Activated T-cell treated with anti-CD3 and anti-CD28 coated beads for 48 hours (primary cell): ENCODE measurements at places on chromosomes 11 and 22.

GRCh38 chr11:35043936-35044335 lies 95.0 kb upstream of the CD44 start:
- no peak for DNase-seq

- DNase-seq: no peak
Observed at GRCh38 chr11:64660706-64661105, 62.3 kb downstream of the NRXN2 start.

DNA sequence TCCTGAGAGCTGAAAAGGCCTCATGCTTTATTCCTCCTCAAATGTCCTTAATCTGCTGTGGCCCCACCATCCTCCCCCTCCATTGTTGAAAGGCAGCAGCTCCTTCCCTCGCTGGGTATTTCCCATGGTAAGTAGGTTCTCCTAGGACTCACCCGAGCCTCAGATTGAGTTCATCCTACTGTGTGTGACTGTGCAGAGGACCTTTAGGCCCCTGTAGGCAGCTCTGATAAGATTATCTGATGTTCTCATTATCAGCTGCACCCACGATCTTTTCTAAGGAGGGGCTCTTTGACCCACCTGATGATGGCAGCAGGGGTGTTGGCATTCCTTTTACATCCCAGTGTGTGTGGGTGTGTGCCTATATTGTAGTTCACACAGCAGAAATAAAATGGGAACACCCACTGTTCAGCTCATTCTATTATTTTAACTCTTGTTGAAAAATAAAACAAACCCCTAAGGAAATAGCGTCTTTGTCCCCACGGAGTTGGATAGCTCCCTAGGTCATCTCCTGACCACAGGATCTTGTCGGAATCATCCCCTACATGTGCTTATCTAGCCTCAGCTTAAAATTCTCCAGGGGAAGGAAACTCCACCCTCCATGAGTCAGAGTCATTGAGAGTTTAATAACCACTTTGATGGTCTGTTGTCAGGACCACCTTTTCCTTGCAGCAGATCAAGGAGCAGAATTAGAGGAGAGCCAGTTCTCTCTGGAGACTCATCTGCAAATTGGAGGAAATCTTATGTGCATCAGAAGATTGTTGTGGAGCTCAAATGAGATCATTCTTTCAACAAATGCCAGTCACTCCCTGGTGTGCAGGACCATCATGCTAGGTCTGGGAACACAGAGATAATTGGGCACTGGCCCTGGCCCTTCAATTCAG lies 19.3 kb downstream of the ENDOD1 start:
- no peak for DNase-seq

DNA sequence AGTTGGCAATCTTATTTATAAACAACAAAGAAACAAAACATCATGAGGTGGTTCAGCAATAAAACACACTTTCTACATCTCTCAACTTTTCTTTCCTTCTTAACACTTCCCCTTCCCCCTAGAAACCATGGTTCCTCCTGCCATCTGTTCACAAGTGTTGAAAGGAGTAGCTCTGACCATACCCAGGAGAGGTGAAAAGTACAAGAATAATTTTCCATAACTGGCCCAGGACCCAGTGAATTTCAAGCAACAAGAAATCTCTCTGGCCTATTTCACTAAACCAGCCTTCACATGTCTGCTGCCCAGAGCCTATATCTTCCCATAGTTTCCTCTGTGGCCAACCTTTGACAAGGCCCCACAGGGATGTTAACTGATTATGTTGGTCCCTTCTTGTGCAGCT lies 98.2 kb upstream of the CEP126 start:
- no peak for DNase-seq

DNA sequence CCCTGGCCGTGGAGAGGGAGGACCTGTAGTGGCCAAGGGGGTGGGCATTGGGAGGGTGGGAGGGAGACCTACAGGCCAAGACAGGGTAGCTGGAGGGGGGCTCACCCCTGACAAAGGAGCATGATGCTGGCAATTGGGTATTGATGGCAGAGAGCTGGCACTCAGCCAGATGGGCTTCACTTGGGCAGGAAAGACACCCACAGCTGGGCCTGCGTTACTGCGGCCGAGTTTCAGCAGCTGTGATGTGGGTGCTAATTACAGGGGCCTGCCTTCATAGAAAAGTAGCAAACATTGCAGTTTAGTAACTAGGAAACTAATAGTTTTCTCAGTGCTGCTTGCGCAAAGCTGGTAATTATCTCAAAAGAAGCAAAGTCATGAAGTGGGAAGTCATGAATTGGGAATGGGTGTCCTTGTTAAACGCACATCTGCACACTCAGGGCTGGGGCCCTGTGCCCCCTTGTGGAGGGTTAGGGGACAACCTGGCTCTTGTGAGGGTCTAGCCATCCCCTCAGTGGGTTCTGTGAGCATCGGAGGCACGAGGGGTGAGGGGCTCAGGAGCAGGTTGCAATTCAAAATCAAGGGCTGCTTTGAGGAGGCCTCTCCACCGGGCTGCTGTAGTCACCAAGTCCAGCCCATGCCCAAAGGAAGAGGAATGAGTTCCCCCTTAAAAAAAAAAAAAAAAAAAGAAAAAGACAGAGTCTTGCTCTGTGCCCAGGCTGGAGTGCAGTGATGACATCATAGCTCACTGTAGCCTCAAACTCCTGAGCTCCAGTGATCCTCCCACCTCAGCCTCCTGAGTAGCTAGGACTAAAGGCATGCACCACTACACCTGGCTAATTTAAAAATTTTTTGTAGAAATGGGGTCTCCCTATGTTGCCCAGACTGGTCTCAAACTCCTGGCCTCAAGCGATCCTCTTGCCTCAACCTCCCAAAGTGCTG lies 24.4 kb upstream of the TXNRD2 start:
- no peak for DNase-seq

DNA sequence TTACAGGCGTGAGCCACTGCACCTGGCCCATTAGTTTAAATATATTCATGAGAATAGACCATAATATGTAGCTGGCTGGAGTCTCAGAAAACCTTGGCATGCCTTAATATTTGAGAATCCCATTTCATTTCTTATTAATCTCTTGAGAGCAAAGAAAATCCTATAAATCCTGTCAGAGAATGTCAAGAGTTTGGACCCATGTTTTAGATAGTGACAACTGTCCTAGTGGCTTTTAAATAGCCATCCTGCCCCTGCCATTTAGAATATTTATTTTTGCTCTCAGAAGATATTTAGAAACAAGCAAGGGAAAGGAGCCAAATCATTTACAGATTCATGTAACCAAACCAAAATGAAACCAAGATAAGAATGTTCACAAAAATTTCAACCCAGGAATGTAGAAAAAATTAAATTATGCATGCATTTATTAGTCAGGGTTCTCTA lies 107.2 kb downstream of the SWAP70 start:
- no peak for DNase-seq

GRCh38 chr11:2807801-2808241 lies 77.8 kb downstream of the CDKN1C start:
- no peak for DNase-seq

GRCh38 chr22:45587638-45588505 lies 83.8 kb upstream of the ATXN10 start:
- DNase-seq: no peak

DNA sequence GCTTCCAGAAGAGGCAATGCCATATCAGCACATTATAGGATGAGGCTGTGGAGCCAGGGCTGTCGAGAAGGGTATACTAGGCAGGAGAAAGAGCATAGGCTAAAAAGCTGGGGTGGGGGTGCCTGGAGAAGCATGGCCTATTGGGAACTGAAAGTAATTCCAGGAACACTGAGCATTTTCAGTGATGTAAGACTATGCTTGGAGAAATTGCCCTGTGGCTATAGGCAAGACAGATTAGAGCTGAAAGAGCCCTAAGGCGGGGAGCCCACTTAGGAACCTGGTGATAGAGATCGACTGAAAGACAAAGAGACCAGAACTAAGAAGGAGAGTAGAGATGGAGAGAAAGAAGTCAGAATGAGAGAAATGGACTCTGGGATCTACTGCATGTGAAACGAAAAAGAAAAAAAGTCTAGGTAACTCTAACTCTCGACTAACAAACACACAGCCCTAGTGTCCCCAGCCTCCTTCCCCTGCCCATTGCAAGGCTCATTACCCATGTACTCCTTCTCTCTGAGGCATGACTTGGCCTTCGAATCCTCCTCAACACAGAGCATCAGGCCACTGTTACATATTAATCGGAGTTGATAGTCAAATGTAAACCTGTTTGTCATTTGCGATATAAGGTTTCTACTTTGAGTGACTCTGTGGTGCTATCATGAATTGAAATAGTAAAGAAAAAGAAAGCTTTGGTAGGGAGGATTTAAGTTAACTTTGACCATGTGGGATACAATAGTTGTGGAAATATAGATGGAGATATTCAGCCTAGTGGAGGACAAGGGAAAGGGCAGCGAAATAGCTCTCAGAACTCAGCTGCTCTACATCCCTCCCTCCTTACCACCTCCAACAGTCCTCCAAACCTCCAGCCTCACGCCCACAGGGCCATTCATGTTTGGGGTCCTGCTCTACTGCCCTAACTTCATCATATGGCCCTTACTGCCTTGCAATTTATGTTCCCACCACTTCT lies 52.3 kb upstream of the BMAL1 start:
- DNase-seq: no peak

DNA sequence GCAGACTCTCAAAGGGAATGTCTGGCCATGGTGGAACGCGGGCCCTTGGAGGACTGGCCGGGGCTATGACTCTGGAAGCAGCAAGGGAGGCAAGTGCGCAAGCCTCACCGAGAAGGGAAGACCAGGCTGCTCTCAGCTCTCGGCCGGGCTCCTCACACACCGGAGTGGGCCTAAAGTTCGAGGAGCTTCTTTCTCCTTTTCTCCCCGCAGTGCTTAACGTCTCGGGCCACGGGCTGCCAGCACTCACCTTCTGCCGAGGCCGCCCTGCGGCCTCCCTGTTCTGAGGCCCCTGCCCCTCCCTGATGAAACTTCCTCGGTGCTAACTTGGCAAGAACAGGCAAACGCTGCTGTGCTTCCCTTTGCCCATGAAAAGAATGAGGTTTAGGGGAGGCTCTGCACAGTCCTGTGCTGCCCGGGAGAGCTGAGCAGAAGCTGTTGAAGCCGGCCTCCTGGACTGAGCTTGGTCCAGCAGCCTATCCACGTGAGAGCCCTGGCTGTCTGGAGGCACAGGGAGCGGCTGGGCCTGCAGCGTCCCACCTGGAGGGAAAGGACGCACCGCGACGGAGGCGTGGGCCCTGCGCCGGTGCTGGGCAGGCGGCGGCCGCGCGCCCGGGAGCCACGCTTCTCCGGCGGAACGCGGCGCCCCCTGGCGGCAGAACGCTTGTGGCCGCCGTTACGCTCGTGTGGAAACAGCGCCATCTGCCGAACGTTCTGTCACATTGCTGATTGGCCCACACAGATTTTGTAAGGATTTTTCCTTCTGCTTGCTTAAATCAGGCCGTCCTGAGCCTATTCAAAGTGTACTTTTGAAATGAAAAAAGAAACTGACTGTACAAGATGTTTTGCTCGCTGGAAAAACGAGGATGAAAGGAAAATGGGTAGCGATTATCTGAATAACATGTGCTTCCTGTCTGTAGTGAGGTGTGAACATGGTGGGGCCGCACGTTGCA lies 65.0 kb upstream of the TMEM45B start:
- peak; percentile 76 for DNase-seq

- DNase-seq: no peak
Observed at GRCh38 chr22:49660794-49661781, 166.6 kb downstream of the BRD1 start.

GRCh38 chr11:82980947-82981346 lies 79.4 kb downstream of the DDIAS start:
- DNase-seq: no peak

DNA sequence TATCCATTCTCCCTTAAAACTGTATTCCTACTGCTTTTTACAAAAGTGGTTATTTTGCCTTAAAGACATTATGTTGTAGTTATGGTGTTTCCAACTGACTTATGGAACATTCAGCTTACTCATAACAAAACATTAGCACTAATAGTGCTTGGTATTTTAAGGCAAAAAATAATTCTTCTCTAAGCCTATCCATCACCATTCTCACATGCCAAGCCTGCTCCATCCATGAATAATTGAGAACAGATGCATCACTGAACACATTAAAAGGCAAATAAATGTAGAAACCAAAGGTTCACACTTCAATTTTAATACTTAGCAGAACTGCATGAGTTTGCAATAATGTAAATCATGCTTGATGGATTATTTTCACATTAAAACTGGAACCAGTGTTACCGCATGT lies 42.3 kb upstream of the DDI1 start:
- no peak for DNase-seq

DNA sequence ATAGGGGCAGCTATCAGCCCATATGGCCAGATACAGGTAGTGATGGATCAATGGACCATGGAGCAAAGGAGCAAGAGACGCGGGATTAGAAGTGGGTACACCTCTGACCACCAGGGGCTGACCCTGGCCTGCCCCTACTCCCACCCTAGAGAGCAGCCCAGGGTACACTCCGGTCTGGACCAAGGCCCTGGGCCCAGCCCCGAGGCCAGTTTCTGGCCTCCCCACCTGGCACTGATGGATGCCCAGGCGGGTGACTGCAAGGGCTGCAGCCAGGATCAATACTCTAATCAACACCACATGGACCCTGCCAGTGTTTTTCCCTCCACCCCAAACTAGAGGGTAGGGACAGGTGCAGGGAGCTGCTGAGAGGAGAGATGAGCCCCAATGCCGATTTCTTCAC lies 74.1 kb upstream of the NECTIN1 start:
- no peak for DNase-seq

- no peak for DNase-seq
Observed at GRCh38 chr11:30348035-30348434, 25.1 kb downstream of the ARL14EP start.

DNA sequence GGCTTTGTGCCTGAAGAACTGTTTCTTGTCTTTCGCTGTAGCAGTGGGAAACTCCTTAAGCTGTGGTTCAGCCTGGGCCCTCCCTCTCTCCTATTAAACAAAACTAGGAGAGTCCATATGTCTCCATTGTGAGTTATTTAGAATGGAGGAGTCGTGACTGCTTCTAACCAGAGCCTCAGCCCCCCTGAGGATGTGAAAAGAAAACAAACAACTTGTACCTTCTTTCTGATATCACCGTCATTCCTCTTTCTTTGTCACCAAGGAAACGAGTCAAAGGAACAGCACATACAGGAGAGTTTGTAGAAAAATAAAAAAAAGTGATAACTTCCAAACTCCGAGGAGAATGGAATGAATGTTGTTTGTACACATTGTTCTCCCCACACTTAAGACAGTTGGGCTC lies 11.6 kb upstream of the EXT2 start:
- DNase-seq: no peak
